ENCODE measurements at places on chromosomes 2 and 18.

DNA sequence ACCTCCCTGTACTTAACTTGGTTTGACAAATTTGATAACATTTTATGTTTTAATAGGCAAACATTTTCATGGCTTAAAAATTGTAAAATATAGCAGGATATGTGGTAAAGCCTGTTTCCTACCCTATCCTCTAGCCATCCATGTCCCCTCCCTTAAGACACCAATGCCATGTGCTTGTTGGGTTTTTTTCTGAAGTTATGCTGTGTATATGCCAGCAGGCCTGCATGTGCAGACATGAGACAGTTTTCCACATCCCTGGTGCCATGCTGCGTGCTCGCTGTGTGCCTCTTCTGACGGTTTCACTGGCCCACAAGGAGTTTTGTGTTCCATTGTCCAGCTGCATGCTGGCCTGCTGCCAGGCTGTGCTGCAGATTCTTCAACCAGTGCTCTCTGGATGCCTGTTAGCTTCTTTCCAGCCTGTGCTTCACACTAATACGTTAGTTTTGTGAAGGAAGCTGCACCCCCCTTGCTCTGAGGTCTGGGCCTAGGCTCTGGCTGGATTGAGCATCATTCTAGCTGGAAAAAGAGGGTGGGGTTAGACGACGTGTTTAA, 16.9 kb downstream of the INPP4A start:
- DNase-seq: no peak

DNA sequence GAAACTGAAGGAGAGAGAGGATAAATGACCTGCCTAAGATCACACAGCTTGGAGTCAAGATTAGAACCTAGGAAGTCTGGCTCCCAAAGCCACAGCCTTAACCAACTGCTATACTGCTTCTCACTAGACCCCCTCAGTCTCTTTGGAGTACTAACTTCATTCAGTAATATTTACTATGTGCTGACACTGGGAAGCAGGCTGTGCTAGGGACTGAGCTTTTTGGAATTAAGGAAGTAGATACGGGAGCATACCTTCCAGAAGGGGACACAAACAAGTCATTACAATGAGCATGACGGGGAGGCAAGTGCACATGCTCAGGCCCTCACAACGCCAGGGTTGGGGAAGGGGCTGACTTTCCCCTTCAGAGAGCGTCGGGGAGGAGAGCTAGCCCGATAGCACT, 97.7 kb downstream of the INO80D start:
- DNase-seq: no peak

DNA sequence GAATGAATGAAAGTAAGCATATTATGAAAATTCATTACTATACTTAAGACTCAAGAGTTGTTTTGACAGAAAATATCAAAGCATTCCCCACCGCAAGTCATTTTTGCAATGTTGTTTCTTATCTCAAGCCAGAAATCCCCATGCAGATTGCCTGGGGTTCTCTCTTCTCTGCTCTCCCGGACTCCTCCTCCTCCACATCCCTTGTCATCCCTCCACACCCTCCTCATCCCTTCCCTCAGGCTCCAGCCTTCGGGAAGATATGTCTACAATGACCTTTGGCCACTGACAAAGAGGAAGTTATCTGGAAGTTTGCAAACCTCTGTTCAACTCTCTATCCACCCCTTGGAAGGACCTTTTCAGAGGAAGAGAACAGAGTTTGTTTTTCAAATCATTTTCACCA, 11.9 kb downstream of the TFCP2L1 start:
- DNase-seq: no peak

- DNase-seq: no peak
These were observed 238.2 kb upstream of the AGAP1 start for GRCh38 chr2:235255693-235256092.

All from stimulated activated CD8-positive, alpha-beta memory T cell treated with anti-CD3 and anti-CD28 coated beads, Interleukin-2, amount 100 ng/mL, for 48 hours (primary cell).